NCI-H2081 (cell line): ENCODE measurements at places on chromosomes 12 and 14.

DNA sequence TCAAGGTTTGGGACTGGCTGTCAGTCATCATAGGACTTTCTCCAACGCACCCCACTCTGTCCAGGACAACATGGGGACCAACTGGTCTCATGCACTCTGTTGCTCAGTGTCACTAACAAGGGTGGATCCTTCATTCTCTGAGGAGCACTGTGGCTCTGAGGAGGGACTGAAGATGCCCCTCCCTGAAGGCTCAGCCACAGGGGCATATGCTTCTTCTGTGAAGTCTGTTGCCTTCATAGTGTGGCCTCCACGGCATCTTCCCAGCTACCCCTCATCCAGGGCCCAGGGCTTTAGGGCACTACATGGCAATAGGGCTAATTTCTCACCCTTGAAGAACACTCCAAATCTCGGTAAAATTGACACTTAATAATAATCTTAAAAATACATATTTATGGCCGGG lies 14.3 kb upstream of the IFI27L2 start:
- no peak for DNase-seq

DNA sequence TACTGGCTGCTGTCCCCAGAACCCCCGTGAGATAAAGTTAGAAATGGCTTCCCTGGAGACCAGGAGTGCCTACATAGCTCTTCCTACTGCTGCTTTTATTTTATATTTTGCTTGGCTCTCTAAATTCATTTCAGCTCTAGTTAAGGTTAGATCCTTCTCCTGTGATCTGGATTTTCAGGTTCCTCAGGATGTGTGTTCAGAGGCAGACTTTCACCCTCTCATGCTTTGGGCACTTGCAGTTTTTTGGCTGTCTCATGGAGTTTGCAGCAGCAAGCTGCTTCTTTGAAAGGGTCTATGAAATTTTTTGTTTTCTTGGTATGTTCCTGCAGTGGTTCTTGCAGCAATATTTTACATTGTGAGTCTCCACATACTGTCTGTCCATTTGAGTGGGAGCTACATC lies 93.3 kb downstream of the ATP23 start:
- DNase-seq, result no peak

DNA sequence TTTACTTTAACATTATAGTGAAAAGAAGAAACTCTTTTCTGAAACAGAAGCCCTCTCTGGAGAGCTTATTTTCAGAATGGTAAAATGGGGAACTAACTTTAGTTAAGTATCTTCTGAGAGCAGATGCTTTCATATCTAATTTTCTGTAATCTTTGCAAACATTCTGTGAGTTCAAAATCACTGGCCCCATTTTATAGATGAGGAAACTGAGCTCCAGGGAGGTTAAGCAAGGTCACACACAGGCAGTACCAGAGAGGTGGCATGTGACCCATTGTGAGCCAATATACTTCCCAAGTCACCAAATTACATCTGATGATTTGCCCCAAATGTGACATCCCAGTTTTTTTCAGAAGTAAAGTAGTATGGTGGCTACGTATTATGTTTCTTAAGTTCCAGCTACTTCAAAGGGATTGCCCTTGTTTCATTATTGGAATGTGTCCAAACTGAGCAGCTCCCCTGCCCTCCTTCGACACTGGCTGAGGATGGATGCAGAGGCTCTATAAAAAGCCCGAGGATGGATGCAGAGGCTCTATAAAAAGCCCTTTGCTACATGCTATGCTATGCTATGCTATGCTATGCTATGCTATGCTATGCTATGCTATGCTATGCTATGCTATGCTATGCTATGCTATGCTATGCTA lies 36.2 kb upstream of the NUDT4 start:
- DNase-seq, result no peak

GRCh38 chr14:42370056-42370455 lies 763.4 kb downstream of the LRFN5 start:
- no peak for DNase-seq

GRCh38 chr12:120959111-120959878 lies 19.0 kb upstream of the HNF1A start:
- DNase-seq, result no peak

DNA sequence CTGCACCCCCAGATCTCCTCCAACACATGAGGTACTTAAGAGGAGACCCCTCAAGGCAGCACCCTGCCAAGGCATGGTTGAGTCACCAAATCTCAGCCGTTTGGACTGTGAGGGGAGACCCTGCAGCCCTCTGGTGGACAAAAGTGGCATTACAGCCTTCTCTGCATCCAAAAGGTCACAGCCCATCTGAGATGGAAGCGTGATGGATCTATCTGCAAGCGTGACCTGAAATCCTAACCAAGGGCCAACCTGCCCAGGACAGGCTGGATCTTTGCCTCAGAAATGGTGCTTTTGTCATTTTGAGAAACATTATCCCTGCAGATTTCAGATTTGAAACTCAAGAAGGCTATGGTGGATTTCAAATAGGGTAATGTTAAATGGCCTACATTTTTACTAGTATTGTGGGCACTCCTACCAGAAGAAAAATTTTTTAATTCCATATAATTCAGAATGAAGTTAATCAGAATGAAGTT lies 23.7 kb upstream of the DHRS4 start:
- DNase-seq, result peak; percentile 62

DNA sequence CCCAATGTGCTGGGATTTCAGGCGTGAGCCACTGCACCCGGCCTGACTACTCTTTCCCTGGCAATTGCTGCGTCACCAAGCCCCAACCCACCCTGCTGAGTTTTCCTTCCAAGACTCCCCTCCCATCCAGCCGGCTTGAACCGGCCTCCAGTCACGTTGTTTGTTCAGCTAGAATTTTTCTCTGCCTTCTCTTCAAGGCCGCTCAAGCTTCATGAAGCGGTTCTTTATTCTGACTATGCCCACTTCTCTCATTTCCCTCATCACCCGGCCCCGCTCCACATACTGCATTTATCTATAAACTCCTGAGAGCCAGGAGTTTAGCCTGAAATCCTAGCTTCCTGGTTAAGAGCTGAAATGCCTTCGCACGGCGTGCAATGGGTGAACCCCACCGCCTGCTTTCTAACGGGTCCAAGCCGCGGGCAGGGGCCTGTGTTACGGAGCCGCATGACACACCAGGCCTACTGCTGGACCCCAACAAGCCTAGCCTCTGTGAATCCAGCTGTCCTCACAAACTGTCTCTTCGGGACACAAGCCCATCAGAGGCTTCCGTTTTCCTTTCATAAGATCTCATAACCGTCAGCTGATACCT lies 999 bp upstream of the DCAF4 start:
- no peak for DNase-seq

DNA sequence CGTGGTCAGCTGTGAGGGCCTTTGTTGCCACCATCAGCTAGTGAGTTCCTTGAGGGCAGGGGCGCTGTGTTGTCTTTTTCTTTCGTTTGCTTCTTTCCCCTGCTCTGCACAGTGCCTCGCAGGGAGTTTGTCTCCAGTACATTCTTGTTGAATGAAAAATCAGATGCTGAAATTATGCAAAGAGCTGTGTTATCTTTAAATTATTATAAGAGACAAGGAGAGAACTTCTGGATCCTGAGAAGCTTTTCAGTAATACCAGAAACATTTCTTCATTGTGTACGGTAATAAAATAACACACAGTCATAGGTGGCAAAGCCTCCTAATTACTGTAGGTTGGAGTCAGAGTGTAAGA lies 14.9 kb downstream of the EML1 start:
- DNase-seq, result no peak

GRCh38 chr12:1846421-1847405 lies 26.3 kb downstream of the LRTM2 start:
- no peak for DNase-seq
